Progenitor cell of endocrine pancreas (in vitro differentiated cells): ENCODE measurements at places on chromosomes 7 and 10. TPM values are rescaled to one million over a fixed set of nuclear protein-coding genes. Genes with fewer than 3 reads are reported as not detected.

- no peaks in the 10 kb centered on the region for H3K4me1 ChIP-seq
- H3K4me3 ChIP-seq, result no peak overlapping the region
- no peak overlapping the region for H3K27ac ChIP-seq
- DNase-seq, result no peak
- H3K27me3 ChIP-seq, result no peaks in the 10 kb centered on the region
Observed at GRCh38 chr10:66714741-66715140, 211.1 kb upstream of the LRRTM3 start.

DNA sequence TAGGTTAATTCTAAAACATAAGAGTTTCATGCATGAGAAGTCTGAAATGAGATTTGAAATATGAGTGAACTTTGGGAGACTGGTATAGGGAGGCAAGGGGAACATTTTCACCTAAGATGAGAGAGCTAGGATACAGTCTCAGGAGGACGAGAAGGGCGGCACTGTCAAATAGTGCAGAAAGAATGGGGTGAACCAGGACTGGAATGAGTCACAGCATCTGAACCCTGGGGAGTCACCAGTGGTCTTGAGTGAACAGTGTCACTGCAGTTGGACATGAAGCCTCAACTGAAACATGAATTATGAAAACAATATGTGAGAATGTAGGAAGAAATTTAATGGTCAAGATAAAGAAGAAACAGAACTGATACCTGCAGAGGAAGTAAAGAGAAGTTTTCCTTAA, 33.8 kb downstream of the GNG11 start:
- H3K4me3 ChIP-seq, result no peak overlapping the region
- H3K27me3 ChIP-seq, result no peaks in the 10 kb centered on the region
- no peaks in the 10 kb centered on the region for H3K36me3 ChIP-seq
- H3K4me1 ChIP-seq, result no peaks in the 10 kb centered on the region
- H3K27ac ChIP-seq, result no peak overlapping the region

DNA sequence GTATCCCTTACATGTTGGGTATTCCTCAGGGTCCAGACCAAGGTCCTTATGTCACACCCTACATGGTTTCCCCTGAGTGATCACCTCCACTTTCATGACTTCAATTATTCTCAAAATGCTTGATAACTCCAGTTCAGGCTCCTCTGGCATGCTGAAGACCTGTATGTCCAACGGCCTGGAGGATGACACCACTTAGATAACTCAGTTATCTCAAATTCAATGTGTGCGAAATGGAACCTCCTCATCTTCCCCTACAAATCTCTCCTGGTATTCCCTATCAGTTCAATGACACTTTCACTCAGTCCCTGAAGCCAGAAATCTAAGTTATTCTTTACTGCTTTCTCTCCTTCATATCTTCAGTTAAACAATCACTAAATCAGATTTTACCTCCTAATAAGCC, 8.7 kb upstream of the LUC7L2 start:
- no peak overlapping the region for H3K27ac ChIP-seq
- no peak for DNase-seq
- H3K36me3 ChIP-seq, result peaks cover 23% of the 10 kb centered on the region
- H3K4me1 ChIP-seq, result no peaks in the 10 kb centered on the region
- no peaks in the 10 kb centered on the region for H3K27me3 ChIP-seq
- no peak overlapping the region for H3K4me3 ChIP-seq

GRCh38 chr10:114513381-114513792, 109.1 kb upstream of the AFAP1L2 start:
- no peak overlapping the region for H3K4me3 ChIP-seq
- H3K27me3 ChIP-seq, result no peaks in the 10 kb centered on the region
- peaks cover 28% of the 10 kb centered on the region for H3K4me1 ChIP-seq
- no peak overlapping the region for H3K27ac ChIP-seq
- H3K36me3 ChIP-seq, result peaks cover 4% of the 10 kb centered on the region

- H3K4me1 ChIP-seq, result no peaks in the 10 kb centered on the region
- H3K27me3 ChIP-seq, result no peaks in the 10 kb centered on the region
- H3K36me3 ChIP-seq, result no peaks in the 10 kb centered on the region
- no peak for DNase-seq
- H3K4me3 ChIP-seq, result no peak overlapping the region
- H3K27ac ChIP-seq, result no peak overlapping the region
Observed at GRCh38 chr7:82015751-82016150, 245.9 kb upstream of the HGF start.

DNA sequence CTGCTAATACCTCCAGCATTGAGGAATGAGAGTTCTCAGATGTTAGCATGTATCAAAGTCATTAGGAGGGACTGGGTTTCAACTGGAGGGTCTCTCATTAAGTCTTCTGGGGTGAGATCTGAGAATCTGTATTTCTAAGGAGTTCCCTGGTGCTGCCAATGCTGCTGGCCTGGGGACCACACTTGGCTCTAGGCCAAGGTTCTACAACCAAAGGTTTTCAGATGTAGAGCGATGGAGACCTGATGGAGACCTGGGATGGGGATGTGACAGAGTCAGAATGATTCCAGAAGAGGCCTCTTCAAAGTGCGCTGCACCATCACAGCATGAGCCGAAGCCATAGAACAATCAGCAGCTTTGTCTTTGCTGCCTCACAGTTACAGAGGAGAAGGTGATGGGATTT, 27.2 kb downstream of the ST8SIA6 start:
- H3K27me3 ChIP-seq, result peaks cover 16% of the 10 kb centered on the region
- H3K36me3 ChIP-seq, result no peaks in the 10 kb centered on the region

Gene ITPRID1
- total RNA-seq, result 3.1 and 3.9 TPM in 2 replicates

Gene ASAH2B
- 7.2 and 8.6 TPM in 2 replicates for total RNA-seq

Gene ADARB2
- 1.3 and 1.5 TPM in 2 replicates for total RNA-seq

Gene LFNG
- total RNA-seq, result 9.7 and 10.6 TPM in 2 replicates

- H3K4me3 ChIP-seq, result no peak overlapping the region
- H3K27ac ChIP-seq, result no peak overlapping the region
- no peak for DNase-seq
- peaks cover 3% of the 10 kb centered on the region for H3K27me3 ChIP-seq
Observed at GRCh38 chr7:73986158-73986631, 41.8 kb upstream of the ELN start.
